GM18507 (cell line): ENCODE measurements at places on chromosomes 2 and 18.

DNA sequence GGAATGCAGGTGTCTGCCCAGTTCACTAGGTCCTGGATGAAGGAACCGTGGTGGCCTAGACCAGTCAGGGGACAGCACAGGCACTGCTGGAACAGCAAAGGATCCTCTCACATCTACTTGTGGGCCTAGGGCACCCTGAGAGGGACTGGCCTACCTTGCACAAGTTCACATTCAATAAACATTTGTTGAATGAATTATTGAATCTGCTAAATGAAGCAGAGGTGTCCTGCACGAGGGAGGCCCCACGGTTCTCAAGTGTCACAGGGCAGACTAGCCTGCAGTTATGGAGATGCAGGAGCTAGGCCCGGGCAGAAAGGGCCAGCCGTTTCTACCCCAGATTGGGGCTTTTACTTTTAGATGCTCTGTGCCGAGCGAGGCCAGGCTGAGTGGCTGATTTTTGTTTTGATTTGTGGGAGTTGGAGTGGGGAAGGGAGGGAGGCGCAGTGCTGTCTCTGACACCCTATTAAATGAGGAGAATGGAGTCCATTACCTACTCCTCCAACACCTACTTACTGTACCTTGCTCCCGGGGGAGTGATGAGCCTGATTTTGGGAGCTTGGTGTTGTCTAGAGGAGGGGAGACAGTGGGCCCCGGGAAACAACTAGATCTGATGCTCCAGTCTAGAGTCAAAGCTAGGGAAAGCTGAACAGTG lies 18.4 kb downstream of the SH2D6 start:
- no peak for DNase-seq

- DNase-seq, result no peak
These were observed 199.6 kb downstream of the MYCN start for GRCh38 chr2:16139663-16140615.

DNA sequence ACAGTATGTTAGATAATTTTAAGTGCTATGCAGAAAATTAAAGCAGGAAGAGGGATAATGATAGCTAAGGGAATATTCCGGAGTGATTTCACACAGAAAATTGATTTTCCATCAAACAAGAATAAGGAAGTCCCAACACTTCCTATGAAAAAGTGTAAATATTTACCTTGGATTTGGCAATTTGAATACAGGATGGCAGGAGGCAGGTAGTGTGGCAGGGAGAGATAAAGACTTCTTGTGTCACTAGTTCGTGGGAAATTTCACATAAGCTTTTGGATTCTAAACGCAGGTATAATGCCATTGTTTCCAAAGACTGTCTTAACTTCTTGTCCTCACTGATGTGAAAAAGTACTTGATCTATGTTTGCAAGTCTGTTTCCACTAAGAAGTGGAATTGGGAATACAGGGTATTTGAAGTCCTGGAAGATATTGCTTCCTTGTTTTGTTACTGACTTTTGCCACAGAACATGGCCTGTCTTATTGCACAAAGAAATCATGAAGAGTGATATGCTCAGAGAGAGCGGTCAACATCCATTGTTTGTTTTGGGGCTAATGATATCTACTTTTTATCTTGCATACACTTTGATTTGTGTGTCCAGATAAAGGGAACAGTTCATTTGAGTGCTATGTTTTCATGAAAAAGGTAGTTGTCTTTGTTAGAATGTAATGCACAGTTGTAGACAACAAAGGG lies 1216.1 kb upstream of the FAM98A start:
- no peak for DNase-seq

- DNase-seq, result no peak
These were observed 88.1 kb downstream of the THNSL2 start for GRCh38 chr2:88258208-88258607.

- no peak for DNase-seq
These were observed 81.2 kb downstream of the TSN start for GRCh38 chr2:121836611-121837010.

GRCh38 chr18:75931079-75931478 lies 503.6 kb upstream of the SMIM21 start:
- no peak for DNase-seq

- DNase-seq, result no peak
These were observed 11.6 kb upstream of the LRRFIP1 start for GRCh38 chr2:237615631-237616249.

DNA sequence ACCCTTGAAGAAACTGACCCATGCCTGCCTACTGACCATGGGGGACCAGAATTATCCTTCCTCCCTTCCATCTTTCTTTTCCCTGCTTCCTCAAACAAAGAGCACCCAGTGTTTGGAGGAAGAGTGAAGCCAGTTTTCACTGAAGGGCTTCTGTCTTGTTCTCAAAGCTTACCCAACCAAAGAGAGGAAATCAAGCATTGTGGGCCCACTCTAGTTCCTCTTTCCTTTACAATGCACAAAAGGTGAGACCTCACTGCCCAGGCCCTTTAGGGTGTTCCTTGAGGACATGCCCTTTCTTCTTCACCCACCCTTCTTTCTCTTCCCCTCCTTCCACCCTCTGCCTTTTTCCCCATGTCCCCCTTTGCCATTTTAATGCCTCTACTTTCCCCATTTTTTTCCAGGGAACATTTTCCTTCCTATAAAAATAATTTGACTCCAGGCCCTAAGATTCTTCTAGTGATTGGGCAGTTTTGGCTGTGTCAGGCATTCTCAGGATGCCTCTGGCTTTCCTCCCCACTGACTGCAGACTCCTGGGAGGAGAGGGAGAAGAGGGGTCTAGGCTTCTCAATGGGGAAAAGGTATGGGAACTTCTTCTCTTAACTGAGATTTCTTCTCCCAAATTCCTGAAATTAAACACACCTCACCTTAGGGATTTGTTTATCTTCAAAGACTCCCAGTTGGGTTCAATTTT lies 126.6 kb upstream of the RMDN2 start:
- DNase-seq, result peak; percentile 4

- no peak for DNase-seq
These were observed 1389.4 kb downstream of the SUCLG1 start for GRCh38 chr2:83069724-83070123.

GRCh38 chr2:74391580-74392448 lies 11.7 kb upstream of the DCTN1 start:
- DNase-seq, result peak; percentile 90

DNA sequence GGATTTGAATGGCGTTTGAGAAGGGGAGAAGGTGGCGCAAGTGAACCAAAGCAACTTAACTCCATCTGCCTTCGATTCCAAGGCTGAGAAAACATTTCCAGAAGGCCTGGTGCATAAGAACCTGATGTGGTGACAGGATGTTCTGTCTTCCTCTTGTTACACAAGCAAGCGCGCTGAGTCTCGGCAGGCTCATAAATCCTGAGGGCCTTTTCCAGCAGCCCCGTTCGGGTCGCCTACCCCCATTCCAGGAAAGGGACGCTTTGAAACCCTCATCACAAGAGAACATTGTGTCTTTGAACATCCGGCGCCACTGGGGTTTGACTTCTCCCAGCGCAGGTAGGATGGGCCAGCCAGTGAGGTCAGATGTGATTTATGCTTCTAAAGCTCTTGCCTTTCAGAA lies 403.5 kb downstream of the SETBP1 start:
- DNase-seq, result no peak

DNA sequence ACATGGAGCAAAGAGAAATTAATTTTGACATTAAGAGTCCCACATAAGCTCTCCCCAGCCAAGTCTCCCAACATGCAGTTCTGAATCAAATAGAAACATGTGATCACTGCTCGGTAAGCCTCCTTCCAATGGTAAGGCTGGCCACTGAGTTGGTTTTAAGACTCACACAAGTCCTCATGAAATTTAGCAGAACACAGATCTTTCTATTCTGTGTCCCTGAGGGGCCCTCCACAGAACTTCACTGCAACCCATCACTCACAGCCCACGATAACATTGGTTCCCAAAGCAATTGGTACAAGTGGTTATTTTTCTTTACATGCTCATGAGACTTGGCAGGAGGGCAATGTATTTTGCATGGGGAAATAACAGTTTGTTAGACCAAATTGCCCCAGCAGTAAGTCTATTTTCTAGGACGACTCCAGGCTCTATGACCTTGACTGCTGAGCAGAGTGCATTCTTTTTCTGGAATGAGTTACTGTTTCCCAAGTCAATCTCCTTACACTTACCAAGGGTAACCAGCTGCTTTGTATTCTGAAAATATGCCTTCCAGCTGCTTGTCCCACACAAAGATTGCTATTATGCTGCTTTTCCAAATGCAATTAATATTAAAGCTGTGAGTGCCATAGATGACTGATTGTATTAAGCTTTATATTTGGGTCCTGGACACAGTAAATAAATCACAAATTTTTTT lies 142.3 kb upstream of the TANK start:
- no peak for DNase-seq

- DNase-seq, result no peak
These were observed 170.5 kb downstream of the EIPR1 start for GRCh38 chr2:3207091-3207491.

DNA sequence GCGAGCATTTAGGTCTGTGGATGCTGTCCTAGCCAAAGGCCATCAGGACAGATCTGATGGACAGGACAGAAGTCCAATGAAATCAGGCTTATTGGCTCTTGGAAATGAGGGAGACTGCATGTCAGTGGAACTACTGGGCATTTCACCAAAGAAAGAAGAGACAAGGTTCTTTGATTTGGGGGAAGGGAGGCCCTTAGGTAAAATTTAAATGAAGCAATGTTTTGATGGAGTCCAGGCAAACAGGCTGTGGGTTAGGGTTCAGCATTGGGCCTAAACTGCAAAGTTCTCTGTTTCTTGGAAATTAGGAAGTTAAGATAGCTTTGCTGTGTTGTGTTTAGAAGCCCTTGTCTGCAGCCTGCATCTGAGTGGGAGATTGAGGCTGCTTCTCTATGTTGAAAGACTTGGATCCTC lies 31.6 kb upstream of the RNF149 start:
- DNase-seq, result no peak

- DNase-seq, result no peak
These were observed 195.4 kb upstream of the CWC22 start for GRCh38 chr2:180202467-180202951.

GRCh38 chr2:73937103-73937885 lies 10.6 kb downstream of the DGUOK start:
- no peak for DNase-seq

DNA sequence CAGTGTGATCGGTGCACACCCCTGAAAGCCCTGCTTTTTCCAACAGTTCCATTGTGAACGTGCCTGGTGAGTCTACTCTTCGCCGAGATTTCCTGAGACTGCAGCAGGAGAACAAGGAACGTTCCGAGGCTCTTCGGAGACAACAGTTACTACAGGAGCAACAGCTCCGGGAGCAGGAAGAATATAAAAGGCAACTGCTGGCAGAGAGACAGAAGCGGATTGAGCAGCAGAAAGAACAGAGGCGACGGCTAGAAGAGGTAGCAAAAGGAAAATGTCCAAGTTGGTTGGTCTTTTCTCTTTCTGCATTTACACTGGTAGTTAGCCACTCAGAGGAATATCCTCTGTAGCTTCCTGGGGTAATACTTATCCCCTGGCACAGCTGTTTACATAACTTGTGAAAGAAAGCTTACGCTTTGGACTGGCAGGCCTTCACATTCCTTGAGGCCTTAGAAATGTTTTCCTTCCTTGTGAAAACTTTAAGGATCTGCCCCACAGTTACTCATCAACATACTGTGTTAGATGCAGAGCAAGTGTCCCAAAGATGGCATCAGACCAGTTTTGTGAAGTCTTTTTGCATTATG lies 146.6 kb downstream of the MAP4K4 start:
- no peak for DNase-seq

DNA sequence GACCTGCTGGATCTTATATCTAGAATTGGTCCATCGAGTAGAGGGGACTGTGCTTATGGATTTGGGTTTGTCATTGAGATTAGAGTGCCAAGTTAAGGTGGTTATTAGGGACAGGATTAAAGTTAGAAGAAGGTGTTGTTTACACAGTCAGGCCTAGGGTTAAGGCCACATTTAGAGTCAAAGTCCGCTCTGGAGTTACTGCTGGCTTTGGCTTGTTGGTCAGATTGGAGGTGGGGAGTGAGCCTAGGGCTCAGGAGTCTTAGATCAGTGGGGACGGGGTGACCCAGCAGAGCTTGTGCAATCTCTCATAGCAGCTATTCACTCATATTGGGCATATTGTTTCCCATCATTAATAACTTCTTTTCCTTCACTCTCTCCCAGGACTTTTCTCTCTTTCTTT lies 13.5 kb upstream of the EPAS1 start:
- DNase-seq, result no peak

GRCh38 chr2:203444738-203445137 lies 90.4 kb downstream of the RAPH1 start:
- DNase-seq, result no peak

- no peak for DNase-seq
These were observed 80.8 kb downstream of the INPP5D start for GRCh38 chr2:233140978-233141377.

DNA sequence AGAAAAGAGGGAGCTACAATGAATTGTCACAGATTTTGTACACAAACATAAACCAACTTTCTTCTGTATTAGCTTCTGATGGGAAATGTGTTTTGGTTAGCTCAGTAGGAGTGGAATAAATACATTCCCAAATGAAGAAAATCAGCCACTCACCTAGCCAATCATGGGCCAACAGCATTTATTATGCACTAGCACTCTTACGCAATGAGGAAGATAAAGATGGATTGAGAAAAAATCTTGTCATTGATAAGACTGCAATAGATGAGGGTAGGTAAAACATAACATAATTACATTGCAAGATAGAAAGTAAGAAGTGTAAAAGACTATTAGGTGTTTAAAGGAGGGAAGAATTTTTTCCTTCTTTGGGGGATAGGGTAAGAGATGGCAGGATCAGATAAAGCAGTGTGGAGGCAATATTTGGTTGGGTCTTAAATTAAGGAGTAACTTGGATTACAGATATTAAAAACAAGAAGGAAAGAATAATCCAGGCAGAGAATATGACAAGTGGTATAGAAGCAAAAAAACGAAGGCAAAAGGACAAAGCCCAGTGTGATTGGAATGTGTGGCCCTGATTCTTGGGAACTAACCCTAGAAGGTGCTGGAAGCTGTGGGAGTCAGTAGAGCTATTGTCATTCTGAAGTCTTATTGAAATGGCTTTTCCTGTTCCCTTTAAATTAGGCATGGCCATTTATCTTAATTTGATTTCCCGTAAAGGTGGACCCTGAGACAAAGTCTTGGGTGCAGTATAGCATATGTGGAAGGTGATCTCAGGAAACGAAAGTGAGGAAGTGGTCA lies 208.4 kb upstream of the MEX3C start:
- DNase-seq, result no peak

GRCh38 chr2:215068399-215068798 lies 70.0 kb downstream of the ABCA12 start:
- no peak for DNase-seq

GRCh38 chr2:11995456-11995855 lies 249.0 kb downstream of the LPIN1 start:
- DNase-seq, result no peak

DNA sequence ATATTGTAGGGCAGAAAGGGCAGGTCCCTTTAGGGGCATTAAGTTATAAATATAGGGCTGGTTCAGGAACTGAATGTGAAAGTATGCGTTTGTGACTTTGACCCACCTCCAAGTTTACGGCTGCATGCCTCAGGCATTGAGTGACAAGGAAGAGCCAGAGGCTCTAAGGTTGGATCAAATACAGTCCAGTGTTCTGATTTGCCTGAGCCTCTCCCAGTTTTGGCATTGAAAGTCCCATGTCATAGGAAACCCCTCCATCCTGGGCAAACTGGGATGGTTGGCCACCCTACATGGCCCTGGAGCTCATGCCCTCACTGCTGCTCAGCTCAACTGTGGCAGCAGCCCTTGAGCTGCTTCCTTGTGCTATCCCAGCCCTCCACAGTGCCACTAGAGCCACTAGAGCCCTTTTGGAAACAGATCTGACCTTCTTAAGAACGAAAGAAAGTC lies 29.9 kb downstream of the HK2 start:
- no peak for DNase-seq
